ENCODE measurements at places on chromosomes 3 and 15.

DNA sequence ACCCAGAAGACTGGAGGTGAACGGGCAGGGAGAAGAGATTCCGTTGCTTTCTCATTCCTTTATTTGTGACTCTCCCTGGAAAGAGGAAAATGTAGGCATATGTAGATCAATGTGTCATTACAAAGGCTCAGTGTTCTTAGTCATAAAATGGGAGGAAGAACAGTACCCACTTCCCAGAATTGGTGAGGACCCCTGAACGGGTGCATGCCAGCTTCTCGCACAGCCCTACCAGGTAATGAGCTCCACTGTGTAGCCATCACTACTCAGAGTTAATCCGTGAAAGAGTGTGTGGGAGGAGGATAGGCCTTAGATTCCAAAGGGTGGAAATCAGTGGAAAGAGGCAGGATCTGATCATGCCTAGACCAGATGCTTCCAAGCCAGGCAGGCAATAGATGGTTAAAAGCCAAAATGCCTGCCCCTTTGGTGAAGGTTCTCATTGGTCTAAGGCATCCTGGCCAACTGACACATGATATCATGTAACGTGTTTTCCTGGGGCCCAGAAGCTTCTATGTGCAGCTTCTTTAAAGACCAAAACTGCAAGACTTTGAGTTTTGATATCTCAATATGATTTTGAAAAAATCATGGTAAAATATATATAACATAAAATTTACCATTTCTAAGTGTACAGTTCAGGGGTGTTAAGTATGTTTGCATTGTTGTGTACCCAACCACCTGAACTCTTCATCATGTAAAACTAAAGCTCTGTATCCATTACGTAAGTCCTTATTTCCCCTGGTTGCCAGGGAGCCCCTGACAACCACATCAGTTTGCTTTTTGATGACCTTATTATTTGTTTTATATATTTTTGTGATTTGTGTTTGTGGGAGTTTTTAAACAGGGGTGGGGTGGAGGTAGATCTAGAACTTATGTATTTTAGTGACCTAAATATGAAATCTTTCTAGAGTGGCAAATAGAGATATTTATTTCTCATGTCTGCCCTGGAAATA, 402.2 kb upstream of the CFAP20DC start:
- no peaks in the 10 kb centered on the region for H3K4me1 ChIP-seq
- no peaks in the 10 kb centered on the region for H3K27me3 ChIP-seq
- H3K36me3 ChIP-seq, result no peaks in the 10 kb centered on the region
- H3K4me3 ChIP-seq, result no peak overlapping the region

- H3K36me3 ChIP-seq, result no peaks in the 10 kb centered on the region
- H3K4me1 ChIP-seq, result no peaks in the 10 kb centered on the region
- H3K27me3 ChIP-seq, result no peaks in the 10 kb centered on the region
- DNase-seq, result no peak
Observed at GRCh38 chr3:132486099-132486498, 68.8 kb downstream of the DNAJC13 start.

- no peak overlapping the region for H3K4me3 ChIP-seq
- no peaks in the 10 kb centered on the region for H3K27me3 ChIP-seq
- DNase-seq, result no peak
- no peaks in the 10 kb centered on the region for H3K4me1 ChIP-seq
- H3K27ac ChIP-seq, result no peak overlapping the region
Observed at GRCh38 chr3:54069961-54070360, 52.4 kb upstream of the CACNA2D3 start.

- H3K27ac ChIP-seq, result no peak overlapping the region
- no peak for DNase-seq
- H3K27me3 ChIP-seq, result no peaks in the 10 kb centered on the region
- no peaks in the 10 kb centered on the region for H3K4me1 ChIP-seq
- no peak overlapping the region for H3K4me3 ChIP-seq
Observed at GRCh38 chr3:116040152-116040551, 405.1 kb downstream of the LSAMP start.

GRCh38 chr15:92326236-92326635, 67.4 kb upstream of the ST8SIA2 start:
- no peaks in the 10 kb centered on the region for H3K36me3 ChIP-seq
- H3K27me3 ChIP-seq, result no peaks in the 10 kb centered on the region
- H3K4me3 ChIP-seq, result no peak overlapping the region
- no peaks in the 10 kb centered on the region for H3K4me1 ChIP-seq
- H3K27ac ChIP-seq, result no peak overlapping the region
- no peak for DNase-seq

DNA sequence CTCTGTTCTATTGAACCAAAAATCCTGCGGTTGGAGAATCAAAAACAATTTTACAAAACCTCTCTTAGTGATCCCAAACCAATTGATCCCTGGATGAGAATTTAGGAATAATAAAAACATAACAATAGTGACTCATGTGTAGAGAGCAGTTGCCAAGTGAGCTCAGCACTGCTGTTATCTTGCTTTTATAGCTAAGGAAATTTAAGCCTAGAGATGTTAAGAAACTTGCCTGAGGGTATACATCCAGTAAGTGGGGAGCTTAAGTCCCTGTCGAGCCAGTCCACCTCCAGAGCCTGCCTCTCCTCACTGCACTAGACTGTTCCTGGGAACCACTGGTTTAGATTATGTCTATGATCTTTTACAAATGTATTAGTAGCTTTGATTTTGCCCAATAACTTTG, 358.4 kb upstream of the LMCD1 start:
- H3K4me3 ChIP-seq, result no peak overlapping the region
- no peaks in the 10 kb centered on the region for H3K27me3 ChIP-seq
- no peak for DNase-seq
- no peak overlapping the region for H3K27ac ChIP-seq
- H3K36me3 ChIP-seq, result no peaks in the 10 kb centered on the region
- H3K4me1 ChIP-seq, result no peaks in the 10 kb centered on the region

DNA sequence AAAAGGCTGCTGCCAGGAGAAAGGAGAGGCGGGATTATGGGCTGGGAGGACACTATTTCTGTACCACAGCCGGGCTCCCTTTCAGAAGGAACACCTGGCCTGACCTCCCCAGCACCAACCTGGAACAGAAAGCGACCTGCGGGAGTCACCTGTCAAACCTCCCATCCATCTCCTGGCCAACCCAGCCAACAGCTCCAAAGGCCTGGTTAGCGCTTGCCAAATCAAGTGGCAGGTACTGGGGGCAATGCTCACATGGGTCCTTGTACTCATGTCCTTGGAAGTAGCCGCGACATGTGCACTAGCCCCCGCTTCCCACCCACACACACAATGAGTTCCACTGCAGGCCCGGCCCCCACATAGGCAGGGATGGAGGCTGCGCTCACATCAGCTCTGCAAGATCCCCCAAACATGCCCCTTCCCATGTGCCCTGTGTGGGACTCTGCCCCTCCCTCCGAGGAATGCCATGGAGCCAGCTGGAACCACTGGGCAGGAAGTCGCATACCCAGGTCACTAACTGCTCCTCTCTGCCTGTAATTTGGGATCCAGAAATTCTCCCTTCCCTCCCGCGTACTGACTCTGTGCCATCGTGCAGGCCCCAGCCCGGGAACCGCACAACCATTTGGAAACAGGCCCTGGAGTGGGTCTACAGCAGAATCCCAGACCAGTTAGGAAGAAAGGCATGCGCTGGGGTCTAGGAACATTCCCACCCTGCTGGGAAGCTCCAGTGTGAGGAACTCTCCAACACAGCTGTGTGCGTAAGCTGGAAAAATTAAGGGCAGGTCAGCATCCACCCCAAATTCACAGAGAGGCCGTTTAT, 98.9 kb downstream of the LRIG1 start:
- no peak overlapping the region for H3K4me3 ChIP-seq
- no peak overlapping the region for H3K27ac ChIP-seq
- no peaks in the 10 kb centered on the region for H3K36me3 ChIP-seq
- peaks cover 8% of the 10 kb centered on the region for H3K4me1 ChIP-seq
- no peaks in the 10 kb centered on the region for H3K27me3 ChIP-seq

GRCh38 chr15:71396536-71397125, 281.4 kb downstream of the THSD4 start:
- H3K36me3 ChIP-seq, result no peaks in the 10 kb centered on the region
- no peak overlapping the region for H3K27ac ChIP-seq
- no peak for DNase-seq
- no peak overlapping the region for H3K4me3 ChIP-seq

GRCh38 chr3:167031364-167032049, 348.6 kb downstream of the ZBBX start:
- DNase-seq, result no peak
- no peaks in the 10 kb centered on the region for H3K36me3 ChIP-seq
- no peaks in the 10 kb centered on the region for H3K27me3 ChIP-seq
- no peak overlapping the region for H3K4me3 ChIP-seq
- H3K4me1 ChIP-seq, result no peaks in the 10 kb centered on the region
- H3K27ac ChIP-seq, result no peak overlapping the region

DNA sequence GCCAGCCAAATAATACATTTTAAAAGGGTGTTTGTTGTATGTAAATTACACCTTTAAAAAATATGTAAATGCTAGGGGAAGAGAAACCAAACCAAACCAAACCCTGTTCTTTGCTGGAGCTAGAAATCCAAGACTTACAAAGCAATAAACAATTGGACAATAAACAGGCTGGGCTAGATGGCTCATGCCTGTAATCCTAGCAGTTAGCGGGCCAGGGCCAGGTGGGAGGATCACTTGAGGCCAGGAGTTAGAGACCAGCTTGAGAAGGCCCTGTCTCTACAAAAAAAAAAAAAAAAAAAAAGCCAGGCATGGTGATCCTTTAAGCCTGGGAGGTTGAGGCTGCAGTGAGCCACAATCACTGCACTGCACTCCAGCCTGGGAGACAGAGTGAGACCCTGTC, 12.5 kb downstream of the STOML1 start:
- H3K36me3 ChIP-seq, result no peaks in the 10 kb centered on the region
- no peak for DNase-seq
- no peak overlapping the region for H3K4me3 ChIP-seq

DNA sequence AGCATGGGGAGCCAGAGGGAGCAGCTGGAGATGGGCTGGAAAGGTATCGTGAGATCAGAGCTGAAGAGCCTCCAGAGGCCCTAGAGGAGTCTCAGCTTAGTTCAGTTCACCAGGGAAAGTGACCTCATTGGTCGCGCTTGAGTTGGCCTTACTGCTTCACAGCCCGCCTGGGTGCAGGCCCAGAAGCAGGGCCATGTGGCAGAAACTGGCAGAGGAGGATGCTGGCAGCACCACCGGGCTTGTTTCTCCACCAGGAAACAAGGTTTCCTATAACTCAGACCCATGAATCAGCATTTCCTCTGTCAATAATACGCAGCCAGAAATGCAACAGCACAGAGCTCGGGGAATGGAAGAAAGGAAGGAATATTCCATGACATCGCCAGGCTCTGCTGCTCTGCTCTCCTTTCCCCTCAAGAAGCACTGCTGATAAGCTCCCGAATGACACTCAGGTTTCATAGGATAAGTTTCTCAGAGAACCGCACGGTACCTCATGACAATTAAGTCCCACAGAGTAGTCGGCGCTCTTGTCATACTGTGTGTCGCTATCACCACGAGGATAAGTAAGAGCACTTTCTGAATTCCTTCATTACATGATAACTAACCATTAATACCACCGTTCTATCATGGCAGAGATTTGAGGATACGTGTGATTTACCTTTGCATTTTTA, 147.1 kb upstream of the LPP start:
- no peaks in the 10 kb centered on the region for H3K27me3 ChIP-seq
- no peak overlapping the region for H3K4me3 ChIP-seq
- DNase-seq, result no peak
- no peaks in the 10 kb centered on the region for H3K36me3 ChIP-seq
- H3K27ac ChIP-seq, result no peak overlapping the region

Data from ovary (tissue), 10 donors.